SK-MEL-5 (cell line): ENCODE measurements at places on chromosomes 3 and 15.

GRCh38 chr3:128524374-128525299, 31.6 kb upstream of the GATA2 start:
- DNase-seq = peak; percentile 12

- DNase-seq = no peak
Measured at GRCh38 chr3:46628901-46629369, 16.6 kb downstream of the FAM240A start.

- no peak for DNase-seq
Measured at GRCh38 chr15:66849393-66849745, 147.3 kb downstream of the SMAD6 start.

GRCh38 chr3:122382888-122383666, at the start of gene MIX23:
Gene MIX23, minus strand, starts transcription at chr3:122383231. Its CDS starts 7 bp downstream, at chr3:122383224.
- DNase-seq = peak; percentile 88

GRCh38 chr3:127585813-127586413, 4.6 kb downstream of the TPRA1 start:
- no peak for DNase-seq
